ENCODE measurements at places on chromosomes 6 and 20.

- H3K36me3 ChIP-seq, result peaks cover 30% of the 10 kb centered on the region
- H3K4me3 ChIP-seq, result peak overlapping the region; percentile 36
- H3K4me1 ChIP-seq, result no peaks in the 10 kb centered on the region
- peak overlapping the region; percentile 15 for H3K27ac ChIP-seq
- peak; percentile 70 for DNase-seq
Observed at GRCh38 chr6:31765910-31766794, 3.7 kb downstream of the SAPCD1 start.

- H3K36me3 ChIP-seq, result peaks cover 19% of the 10 kb centered on the region
- no peaks in the 10 kb centered on the region for H3K4me1 ChIP-seq
- peak overlapping the region; percentile 2 for H3K27ac ChIP-seq
- no peak overlapping the region for H3K4me3 ChIP-seq
- no peaks in the 10 kb centered on the region for H3K27me3 ChIP-seq
Observed at GRCh38 chr20:34269996-34270627, 28.9 kb downstream of the ASIP start.

DNA sequence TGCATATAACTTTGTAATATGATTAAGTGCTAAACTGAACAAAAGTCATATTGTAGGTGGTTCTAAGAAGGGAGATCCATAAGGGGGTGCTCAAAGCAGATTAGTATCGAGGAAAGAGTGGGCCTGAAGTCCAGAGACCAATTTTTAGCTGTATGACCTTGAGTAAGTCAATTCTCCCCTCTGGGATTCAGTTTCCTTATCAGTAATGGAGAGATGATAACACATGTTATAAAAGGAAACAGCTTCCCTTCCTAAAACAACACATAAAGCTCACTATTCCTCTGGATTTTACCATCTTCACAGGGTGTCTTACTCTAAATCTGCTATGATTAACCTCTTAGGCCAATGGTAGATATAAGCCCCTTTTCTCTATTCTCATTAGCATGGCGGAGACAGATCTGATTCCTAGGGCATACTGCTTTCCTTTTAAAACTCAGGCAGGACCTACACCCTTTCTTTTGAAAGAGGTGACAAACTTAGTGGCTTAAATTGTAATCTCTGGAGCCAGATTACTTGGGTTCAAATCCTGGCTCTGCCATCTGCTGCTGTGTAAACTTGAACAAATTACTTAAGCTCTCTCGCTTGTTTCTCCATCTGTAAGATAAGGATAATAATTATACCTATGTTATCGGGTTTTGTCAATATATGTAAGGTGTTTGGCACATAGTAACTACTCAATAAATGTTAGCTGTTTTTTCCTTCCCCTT lies 39.5 kb downstream of the ACSS2 start:
- H3K4me3 ChIP-seq, result no peak overlapping the region
- H3K27me3 ChIP-seq, result no peaks in the 10 kb centered on the region
- DNase-seq, result peak; percentile 39
- H3K27ac ChIP-seq, result peak overlapping the region; percentile 64
- peaks cover 11% of the 10 kb centered on the region for H3K36me3 ChIP-seq

- no peak overlapping the region for H3K4me3 ChIP-seq
- DNase-seq, result no peak
- no peaks in the 10 kb centered on the region for H3K36me3 ChIP-seq
- no peaks in the 10 kb centered on the region for H3K4me1 ChIP-seq
Observed at GRCh38 chr6:12801141-12801540, 84.6 kb downstream of the PHACTR1 start.

DNA sequence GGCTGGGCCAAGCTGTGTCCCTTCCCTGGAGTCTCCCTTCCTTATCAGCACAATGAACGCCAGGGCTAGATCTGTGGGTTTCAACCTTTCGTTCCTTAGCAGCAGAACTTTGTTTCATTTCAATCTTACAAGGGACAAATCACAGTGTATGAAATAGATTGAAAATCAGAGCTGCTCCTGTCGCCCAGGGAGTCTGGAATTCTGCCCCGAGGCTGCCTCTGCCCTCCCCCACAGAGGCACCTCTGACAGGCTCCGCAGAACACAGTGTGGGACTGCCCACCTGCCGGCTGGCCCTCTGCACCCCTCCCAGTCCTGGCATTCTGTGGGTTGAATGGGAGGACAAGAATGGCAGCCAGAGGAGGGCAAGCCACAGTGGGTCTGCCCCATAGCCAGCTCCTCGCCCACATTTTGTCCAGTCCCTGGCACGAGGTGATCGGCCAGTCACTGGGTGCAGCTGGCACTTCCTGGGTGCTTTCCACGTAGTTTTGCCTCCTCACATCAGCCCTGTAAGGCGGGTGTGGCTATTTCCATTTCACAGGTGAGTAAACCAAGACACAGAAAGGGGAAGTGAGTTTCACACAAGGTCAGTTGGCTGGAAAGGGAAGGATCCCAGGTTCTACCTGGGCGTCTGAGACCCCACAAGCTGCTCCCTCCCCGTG lies 26.1 kb downstream of the MANBAL start:
- H3K27ac ChIP-seq, result peak overlapping the region; percentile 62
- H3K36me3 ChIP-seq, result no peaks in the 10 kb centered on the region
- no peak overlapping the region for H3K4me3 ChIP-seq
- peaks cover 46% of the 10 kb centered on the region for H3K4me1 ChIP-seq
- no peaks in the 10 kb centered on the region for H3K27me3 ChIP-seq

- H3K27me3 ChIP-seq, result no peaks in the 10 kb centered on the region
- H3K4me3 ChIP-seq, result no peak overlapping the region
- H3K27ac ChIP-seq, result no peak overlapping the region
- H3K4me1 ChIP-seq, result peaks cover 50% of the 10 kb centered on the region
- no peaks in the 10 kb centered on the region for H3K36me3 ChIP-seq
Observed at GRCh38 chr6:138544501-138544900, 45.2 kb upstream of the NHSL1 start.

- no peaks in the 10 kb centered on the region for H3K36me3 ChIP-seq
- no peak overlapping the region for H3K4me3 ChIP-seq
- H3K27me3 ChIP-seq, result no peaks in the 10 kb centered on the region
- H3K27ac ChIP-seq, result no peak overlapping the region
- no peak for DNase-seq
Observed at GRCh38 chr6:53983301-53983700, 127.9 kb upstream of the MLIP start.

DNA sequence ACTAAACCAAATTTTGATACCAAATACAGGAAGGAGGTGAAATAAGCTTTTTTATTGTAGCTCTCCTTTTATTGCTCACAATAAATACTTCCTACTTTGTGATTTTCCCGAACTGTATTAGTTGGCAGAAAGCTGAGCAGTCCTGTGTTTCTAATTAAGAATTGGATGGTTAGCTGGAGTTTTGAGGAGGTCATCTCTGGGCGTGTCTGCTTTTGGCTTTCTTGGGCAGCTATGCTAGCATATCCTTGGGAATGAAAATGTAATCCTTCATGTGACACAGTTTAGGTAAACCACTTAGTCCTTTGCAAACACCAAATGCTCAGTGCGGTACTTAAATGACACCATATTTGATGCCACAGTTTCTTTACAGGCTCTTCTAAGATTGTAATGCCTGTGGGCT lies 67.5 kb downstream of the MTHFD1L start:
- DNase-seq, result no peak
- H3K27ac ChIP-seq, result no peak overlapping the region
- H3K36me3 ChIP-seq, result peaks cover 7% of the 10 kb centered on the region
- H3K4me3 ChIP-seq, result no peak overlapping the region

DNA sequence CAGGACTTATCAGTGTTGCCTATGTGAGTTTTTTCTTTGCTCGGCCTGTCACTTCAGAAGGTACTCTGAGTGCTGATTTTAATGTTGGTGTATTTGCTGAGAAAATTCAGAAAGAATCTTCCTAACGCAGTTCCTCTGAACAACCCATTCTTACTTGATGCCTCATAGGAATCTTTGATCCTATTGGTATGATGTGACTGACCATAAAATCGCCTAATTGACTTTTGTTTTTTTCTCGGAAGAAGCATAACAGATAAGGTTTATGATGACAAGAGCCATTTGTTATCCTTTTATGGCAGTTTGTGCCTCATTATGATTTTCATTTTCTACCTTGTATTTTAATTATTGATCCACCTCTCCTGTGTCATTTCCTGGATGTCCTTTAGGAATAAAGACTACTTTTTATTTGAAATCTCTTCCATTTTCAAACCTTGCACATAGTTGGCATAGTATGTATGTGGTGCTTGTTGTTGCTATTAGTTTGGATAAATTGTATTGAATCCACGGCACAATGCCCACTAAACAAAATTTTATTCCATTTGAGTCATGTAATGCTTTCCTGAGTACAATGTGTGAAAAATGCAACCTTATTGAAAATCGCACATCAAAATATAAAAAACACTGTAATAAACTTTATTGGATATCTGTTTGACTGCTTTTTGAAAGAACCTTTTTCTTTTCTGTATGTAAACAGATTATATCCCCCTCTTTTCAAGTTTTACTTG lies 37.3 kb downstream of the LRRC1 start:
- H3K4me3 ChIP-seq, result no peak overlapping the region
- no peaks in the 10 kb centered on the region for H3K27me3 ChIP-seq
- peaks cover 3% of the 10 kb centered on the region for H3K36me3 ChIP-seq
- peak overlapping the region; percentile 3 for H3K27ac ChIP-seq

- H3K4me3 ChIP-seq, result no peak overlapping the region
- H3K4me1 ChIP-seq, result no peaks in the 10 kb centered on the region
- no peak overlapping the region for H3K27ac ChIP-seq
- no peaks in the 10 kb centered on the region for H3K27me3 ChIP-seq
- peaks cover 56% of the 10 kb centered on the region for H3K36me3 ChIP-seq
- DNase-seq, result no peak
Observed at GRCh38 chr6:36912586-36912985, 26.8 kb downstream of the C6orf89 start.

DNA sequence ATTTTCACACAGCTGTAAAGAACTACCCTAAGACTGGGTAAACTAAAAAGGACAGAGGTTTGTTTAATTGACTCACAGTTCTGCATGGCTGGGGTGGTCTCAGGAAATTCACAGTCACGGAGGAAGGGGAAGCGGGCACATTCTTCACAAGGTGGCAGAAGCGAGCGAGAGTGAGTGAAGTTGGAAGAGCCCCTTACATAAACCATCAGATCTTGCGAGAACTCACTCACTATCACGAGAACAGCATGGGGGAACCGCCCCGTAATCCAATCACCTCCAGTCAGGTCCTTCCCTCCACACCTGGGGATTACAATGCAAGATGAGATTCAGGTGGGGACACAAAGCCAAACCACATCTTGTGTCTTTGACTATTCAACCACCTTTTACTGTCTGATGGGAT lies 700.5 kb downstream of the TENT5A start:
- no peaks in the 10 kb centered on the region for H3K4me1 ChIP-seq
- H3K27me3 ChIP-seq, result no peaks in the 10 kb centered on the region

GRCh38 chr6:115512923-115513322 lies 547.8 kb downstream of the FRK start:
- no peaks in the 10 kb centered on the region for H3K36me3 ChIP-seq
- no peak for DNase-seq
- no peak overlapping the region for H3K4me3 ChIP-seq
- no peaks in the 10 kb centered on the region for H3K4me1 ChIP-seq
- H3K27me3 ChIP-seq, result no peaks in the 10 kb centered on the region

GRCh38 chr6:47495954-47496545 lies 18.5 kb downstream of the CD2AP start:
- no peak for DNase-seq
- peaks cover 2% of the 10 kb centered on the region for H3K36me3 ChIP-seq
- no peak overlapping the region for H3K27ac ChIP-seq
- H3K4me1 ChIP-seq, result no peaks in the 10 kb centered on the region
- H3K4me3 ChIP-seq, result no peak overlapping the region

- H3K36me3 ChIP-seq, result no peaks in the 10 kb centered on the region
- no peak overlapping the region for H3K4me3 ChIP-seq
- no peaks in the 10 kb centered on the region for H3K4me1 ChIP-seq
- no peak for DNase-seq
- no peak overlapping the region for H3K27ac ChIP-seq
Observed at GRCh38 chr6:148329596-148330381, 12.8 kb upstream of the SASH1 start.

- no peaks in the 10 kb centered on the region for H3K36me3 ChIP-seq
- H3K27ac ChIP-seq, result no peak overlapping the region
- no peak overlapping the region for H3K4me3 ChIP-seq
- H3K27me3 ChIP-seq, result no peaks in the 10 kb centered on the region
- no peak for DNase-seq
Observed at GRCh38 chr6:49155316-49155715, 307.7 kb downstream of the MMUT start.

DNA sequence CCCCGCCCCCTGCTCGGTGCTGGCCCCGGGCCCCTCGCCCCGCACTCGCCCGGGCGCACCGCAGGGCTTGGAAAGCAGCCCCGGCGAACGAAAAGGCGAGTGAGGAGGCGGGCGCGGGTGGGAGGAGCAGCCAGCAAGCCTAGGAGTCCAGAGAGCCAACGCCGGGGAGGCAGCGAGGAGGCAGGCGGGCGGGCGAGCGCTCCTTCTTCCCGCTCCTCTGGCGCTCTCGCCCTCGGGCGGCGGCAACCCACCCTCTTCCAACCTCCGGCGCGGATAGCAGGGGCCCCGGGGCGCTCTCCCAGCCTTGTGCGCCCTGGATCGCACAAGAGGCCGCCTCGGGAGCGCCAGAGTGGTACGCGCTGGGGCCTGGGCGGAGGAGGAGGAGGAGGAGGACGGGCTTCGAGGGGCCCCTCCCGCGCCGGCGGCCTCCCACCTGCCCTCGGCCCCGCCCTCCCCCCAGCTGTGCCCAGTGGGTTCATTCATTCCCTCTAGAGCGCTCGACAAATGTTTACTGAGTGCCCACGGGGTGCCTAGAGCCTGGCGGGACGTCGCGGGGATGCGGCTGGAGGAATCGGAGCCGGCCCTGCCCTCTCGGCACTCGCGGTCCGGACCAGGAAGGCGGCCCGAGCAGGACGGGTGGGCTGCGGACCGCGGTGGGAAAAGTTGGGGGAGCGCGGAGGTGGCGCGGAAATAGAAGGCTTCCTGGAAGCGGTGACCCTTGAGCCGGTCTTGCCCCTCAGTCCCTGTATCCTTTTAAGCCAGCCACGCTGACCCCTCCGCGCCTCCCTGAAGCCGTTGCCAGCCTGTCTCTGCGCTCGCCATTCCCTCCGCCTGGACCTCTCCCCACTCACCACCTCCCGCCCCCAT lies at the start of gene BMP7:
BMP7 (minus strand) TSS at position 351 of the 867 bp plus-strand sequence. CDS start 519 bp downstream, outside the sequence.
- H3K27me3 ChIP-seq, result peaks cover 19% of the 10 kb centered on the region
- H3K4me1 ChIP-seq, result no peaks in the 10 kb centered on the region
- H3K36me3 ChIP-seq, result no peaks in the 10 kb centered on the region
- H3K4me3 ChIP-seq, result no peak within 1 kb of the TSS
- no peak within 1 kb of the TSS for H3K27ac ChIP-seq

DNA sequence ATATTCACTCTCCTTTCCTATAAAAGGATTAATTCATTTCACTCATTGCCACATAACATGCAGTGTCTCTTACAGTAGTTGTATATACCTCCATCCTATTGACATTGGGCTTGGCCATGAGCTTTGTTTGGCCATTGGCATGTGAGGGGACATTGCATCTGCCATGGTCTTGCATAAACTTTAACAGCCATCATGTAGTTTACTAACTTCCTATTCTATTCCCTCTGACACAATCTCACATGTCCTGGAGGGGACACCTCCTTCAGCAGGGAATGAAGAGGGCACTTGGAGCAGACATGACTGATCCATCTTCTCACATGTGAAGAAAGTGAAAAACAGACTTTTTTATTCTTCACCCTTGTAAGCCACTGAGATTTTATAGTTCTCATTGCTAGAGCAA lies 115.5 kb upstream of the MARCKS start:
- no peak overlapping the region for H3K4me3 ChIP-seq
- H3K27ac ChIP-seq, result no peak overlapping the region
- H3K36me3 ChIP-seq, result no peaks in the 10 kb centered on the region

- H3K27ac ChIP-seq, result no peak overlapping the region
- H3K36me3 ChIP-seq, result no peaks in the 10 kb centered on the region
- H3K4me3 ChIP-seq, result no peak overlapping the region
- H3K4me1 ChIP-seq, result no peaks in the 10 kb centered on the region
Observed at GRCh38 chr6:58419321-58419720, 1101.9 kb downstream of the PRIM2 start.

- H3K4me3 ChIP-seq, result no peak overlapping the region
- H3K4me1 ChIP-seq, result no peaks in the 10 kb centered on the region
- DNase-seq, result peak; percentile 5
- no peaks in the 10 kb centered on the region for H3K27me3 ChIP-seq
Observed at GRCh38 chr6:148027201-148027600, 315.4 kb upstream of the SASH1 start.

Data from small intestine (tissue), 16 donors.